ENCODE measurements at places on chromosomes 12 and 14.

- no peak for DNase-seq
These were observed 29.2 kb downstream of the SMUG1 start for GRCh38 chr12:54159589-54159988.

DNA sequence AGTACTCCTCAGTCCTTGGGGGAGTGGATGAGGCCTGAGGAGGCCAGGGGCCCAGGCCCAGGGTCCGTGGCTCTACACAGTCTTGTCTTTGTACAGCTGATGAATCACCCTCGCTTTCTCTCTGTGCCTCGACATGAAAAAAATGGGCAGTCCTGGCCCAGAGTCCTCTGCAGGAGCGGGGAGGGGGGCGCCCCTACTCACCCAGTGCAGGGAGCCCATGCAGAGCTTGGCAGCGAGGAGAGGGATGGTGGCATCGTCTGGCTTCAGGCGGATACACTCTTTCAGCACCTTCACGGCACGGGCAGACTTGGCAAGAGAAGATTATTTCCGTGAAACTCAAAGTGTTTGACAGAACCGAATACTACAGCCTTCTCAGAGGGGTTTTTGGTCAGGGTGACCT lies 159.3 kb downstream of the TTC7B start:
- no peak for DNase-seq

DNA sequence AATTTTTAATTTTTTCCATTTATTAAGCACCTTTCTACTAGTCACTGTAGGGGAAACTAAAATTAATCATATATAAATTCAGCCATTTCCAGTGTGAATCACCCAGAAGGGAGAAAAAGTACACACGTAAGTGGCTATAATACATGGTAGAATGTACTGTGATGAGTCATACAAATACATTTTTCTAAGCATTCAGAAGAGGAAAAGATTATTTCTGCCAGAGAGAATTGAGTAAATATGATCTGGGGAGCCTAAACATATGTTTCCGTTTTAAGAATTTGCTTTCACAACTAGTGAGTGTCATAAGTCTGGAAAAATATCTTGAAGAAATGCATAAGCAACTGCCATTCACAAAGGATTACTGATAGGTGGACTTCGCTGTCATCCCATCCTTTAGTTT lies 102.8 kb downstream of the TGFB3 start:
- DNase-seq = no peak

- no peak for DNase-seq
These were observed 546.3 kb downstream of the BCL11B start for GRCh38 chr14:98725676-98726075.

GRCh38 chr12:22518060-22518719 lies 26.2 kb downstream of the C2CD5 start:
- no peak for DNase-seq

Measured in stimulated activated CD4-positive, alpha-beta T cell treated with anti-CD3 and anti-CD28 coated beads, Interleukin-15, amount 100 ng/mL, for 1 hour (primary cell).